ENCODE measurements at places on chromosomes 7 and 10.

- no peak for DNase-seq
Observed at GRCh38 chr10:91127341-91128082, 93.0 kb upstream of the PCGF5 start.

GRCh38 chr10:69460576-69461242 is 9.4 kb downstream of the TSPAN15 start:
- DNase-seq = no peak

- no peak for DNase-seq
Observed at GRCh38 chr7:97075928-97076327, 41.6 kb upstream of the SDHAF3 start.

GRCh38 chr10:675532-675931 is 13.9 kb downstream of the DIP2C start:
- DNase-seq = no peak

- DNase-seq = no peak
Observed at GRCh38 chr7:41588341-41588740, 114.5 kb downstream of the INHBA start.

GRCh38 chr10:111439034-111439842 is 362.4 kb downstream of the ADRA2A start:
- no peak for DNase-seq

Data from NCI-H1092 treated with DMSO at 0.1 percent for 48 hours (cell line).